Stimulated activated CD8-positive, alpha-beta memory T cell treated with anti-CD3 and anti-CD28 coated beads, Interleukin-15, amount 100 ng/mL, for 48 hours (primary cell): ENCODE measurements at places on chromosomes 4 and X.

GRCh38 chr4:71857713-71858451, 74.0 kb upstream of the GC start:
- DNase-seq, result no peak

GRCh38 chrX:105468741-105469140, 248.2 kb upstream of the TEX13A start:
- DNase-seq, result no peak

DNA sequence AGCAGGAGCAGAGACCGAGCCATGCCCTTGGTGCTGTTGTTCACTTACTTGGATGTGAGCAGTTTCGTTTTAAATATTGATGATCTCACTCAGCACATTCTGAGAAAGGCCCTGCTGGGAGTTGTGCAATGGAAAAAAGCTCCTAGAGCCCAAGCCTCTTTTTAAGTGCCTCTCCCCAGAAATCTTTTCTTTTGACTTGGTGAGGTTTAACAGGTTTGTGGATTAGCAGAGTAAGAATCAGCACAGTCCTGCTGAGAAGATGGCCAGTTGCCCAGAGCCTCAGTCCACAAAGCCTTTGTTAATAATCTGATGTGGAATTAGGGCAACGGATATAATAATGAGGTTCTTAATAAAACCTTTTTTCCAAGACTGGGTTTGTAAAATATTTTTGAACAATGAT, 157.5 kb upstream of the ATP6AP2 start:
- DNase-seq, result no peak

GRCh38 chrX:87391742-87392141, 125.9 kb upstream of the KLHL4 start:
- DNase-seq, result no peak

DNA sequence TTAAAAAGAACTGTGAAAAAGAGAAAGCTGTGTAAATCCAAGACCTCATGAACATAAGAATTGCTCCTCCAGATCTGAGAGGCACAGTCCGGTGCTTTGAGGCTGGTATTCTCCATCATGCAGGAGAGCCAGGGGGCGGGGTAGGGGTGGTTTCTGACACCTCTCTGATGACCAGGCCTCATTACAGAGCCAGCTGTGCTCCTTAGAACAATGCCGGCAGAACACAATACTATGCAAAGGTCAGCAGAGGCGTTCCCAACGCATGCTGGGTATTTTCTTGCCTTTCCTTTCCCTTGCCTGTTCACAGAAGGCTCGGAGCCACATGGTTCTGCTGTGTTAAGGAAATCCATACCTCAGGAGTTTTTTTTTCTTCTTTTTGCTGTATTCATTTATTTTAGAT, 91.2 kb upstream of the SOD3 start:
- DNase-seq, result no peak

DNA sequence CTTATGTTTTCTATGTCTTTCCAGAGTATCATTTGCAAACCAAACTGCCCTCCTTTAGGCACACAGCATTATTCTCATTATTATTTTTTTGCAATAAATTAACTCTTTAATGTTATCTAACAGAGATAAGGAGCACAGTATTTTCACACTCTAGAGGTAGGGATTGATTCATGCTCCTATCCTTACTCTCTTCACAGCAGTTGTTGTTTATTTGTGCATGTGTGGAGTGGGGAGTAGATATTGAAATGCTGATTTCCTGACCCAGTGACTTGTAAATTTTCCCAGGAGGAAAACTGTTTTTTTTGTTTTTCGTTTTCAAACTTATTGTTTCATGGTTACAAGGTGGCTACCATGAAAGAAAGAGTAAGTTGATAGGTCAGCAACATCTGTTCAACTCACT, 140.0 kb downstream of the NPFFR2 start:
- DNase-seq, result no peak

- DNase-seq, result no peak
Observed at GRCh38 chr4:121049072-121049599, 23.2 kb downstream of the NDNF start.

GRCh38 chrX:149476513-149476912, 28.6 kb downstream of the IDS start:
- no peak for DNase-seq

- DNase-seq, result no peak
Observed at GRCh38 chrX:129006491-129006890, 516.8 kb downstream of the SMARCA1 start.

DNA sequence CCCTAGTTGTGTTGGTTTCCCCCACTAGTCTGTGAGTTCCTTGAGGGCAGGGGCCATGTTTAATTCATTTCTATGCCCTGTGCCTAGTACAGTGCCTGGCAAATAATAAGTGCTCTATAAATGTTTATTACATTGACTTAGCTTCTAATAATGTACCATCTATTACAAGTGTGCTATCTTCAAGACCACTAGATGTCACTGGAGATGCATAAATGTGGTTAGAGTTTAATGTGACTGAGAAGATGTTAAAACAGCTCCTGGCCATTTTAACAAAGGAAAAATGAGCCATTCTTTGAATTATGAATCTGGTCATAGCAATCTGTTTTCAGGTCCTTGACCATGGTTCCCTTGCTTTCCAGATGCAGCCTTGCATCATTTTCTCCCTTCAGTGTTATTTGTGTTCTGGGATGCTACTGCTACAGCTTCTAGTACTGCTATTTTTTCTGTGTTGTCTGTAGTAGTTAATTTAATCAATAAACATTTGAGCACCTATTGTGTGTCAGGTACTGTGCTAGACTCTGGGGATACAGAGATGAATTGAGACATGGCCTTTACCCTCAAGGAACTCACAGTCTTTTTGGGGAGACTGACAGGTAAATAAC, 43.2 kb downstream of the SLC9A6 start:
- no peak for DNase-seq

- DNase-seq, result no peak
Observed at GRCh38 chrX:152915541-152916241, 17.8 kb downstream of the ZNF185 start.

DNA sequence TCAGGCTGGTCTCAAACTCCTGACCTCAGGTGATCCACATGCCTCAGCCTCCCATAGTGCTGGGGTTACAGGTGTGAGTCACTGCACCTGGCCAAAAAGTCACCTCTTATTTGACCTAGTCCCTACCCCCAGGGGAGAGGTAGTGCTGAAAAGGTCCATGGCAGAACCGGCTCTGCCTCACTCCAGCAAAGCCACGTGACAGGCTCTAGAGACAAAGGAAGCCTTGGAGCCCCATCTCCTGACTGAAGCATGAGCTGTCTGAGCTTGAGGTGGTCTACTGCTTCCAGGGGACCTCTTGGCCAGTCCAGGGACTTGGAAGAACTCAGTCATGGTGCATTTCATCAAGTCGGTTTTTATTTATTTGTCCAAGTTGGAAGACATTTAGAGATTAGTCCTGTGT, 52.5 kb upstream of the ZNF518B start:
- DNase-seq, result no peak

DNA sequence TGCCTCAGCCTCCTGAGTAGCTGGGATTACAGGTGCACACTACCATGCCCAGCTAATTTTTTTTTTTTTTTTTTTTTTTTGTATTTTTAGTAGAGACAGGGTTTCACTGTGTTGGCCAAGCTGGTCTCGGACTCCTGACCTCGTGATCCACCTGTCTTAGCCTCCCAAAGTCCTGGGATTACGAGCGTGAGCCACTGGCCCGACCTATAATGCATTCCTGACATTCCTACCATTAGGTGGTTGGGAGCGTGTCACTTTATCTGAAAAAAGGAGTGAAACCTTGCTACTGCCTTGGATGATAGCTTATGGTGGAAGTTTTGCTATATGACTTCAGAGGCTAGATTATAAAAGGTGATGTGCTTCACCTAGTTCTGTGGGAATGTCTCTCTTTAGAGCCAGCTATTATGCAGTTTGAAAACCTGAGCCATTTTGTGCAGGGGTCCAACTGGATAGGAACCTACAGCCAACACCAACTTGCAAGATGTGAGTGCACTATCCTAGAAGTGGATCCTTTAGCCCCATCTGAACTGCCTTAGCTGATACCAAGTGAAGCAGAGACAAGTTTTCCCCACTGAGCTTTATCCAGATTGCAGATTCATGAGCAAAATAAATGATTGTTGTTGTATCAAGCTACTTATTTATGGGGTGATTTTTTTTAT, 29.8 kb upstream of the EMCN start:
- no peak for DNase-seq

DNA sequence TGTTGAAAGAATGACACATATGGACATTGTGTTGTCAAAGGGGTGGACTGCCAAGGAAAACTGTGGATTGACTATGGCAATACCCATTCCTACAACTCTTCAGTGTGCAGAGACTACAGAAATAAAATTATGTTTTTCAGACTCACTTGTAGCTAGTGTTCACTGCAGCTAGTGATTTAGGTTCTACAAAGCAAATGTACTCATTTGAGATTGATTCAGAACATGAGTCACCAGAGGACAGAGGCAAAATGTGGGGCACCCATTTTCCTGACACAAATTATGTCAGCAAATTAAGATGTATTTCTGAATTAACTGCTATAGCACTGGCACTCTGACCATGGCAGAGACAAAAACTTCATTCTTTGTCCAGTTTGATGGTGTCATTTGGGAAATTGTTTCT, 40.7 kb downstream of the SPCS3 start:
- no peak for DNase-seq

DNA sequence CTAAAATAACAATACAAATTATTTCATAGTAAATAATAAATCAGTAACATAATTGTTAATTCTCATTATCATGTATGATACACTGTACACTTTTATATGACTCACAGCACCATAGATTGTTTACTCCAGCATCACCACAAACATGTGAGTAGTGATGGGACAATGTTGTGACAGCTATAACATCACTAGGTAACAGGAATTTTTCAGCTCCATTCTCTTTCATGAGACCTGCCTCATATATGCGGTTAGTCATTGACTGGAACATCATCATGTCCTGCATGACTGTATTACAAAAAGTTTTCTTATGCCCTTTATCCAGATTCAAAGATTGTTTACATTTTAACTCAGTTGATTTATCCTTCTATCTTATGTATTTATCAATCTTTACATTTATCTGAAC, 1530.0 kb downstream of the PCDH18 start:
- DNase-seq, result no peak

- no peak for DNase-seq
Observed at GRCh38 chr4:145796346-145796745, 116.4 kb downstream of the C4orf51 start.

- DNase-seq, result peak; percentile 59
Observed at GRCh38 chrX:153667956-153668396, 5.6 kb downstream of the PNCK start.

DNA sequence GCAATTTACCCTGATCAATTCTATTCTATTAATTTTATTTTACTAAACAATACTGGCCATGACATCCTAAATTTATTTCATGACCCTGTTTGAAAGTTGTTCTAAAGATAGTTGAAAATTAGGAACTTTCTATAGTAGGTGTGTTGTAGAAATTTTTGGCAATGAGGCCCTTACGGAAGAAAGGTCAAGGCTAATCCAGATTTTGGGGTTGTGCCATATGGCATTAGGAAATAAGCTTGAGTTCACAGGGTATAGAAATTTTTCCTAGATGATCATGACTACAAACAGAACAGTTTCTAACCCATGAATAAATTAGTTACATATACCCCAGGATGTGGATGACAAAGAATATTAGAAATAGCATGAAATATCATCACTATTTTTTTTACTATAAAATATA, 7.8 kb upstream of the ALB start:
- no peak for DNase-seq

- no peak for DNase-seq
Observed at GRCh38 chrX:68556036-68556435, 57.2 kb downstream of the YIPF6 start.

DNA sequence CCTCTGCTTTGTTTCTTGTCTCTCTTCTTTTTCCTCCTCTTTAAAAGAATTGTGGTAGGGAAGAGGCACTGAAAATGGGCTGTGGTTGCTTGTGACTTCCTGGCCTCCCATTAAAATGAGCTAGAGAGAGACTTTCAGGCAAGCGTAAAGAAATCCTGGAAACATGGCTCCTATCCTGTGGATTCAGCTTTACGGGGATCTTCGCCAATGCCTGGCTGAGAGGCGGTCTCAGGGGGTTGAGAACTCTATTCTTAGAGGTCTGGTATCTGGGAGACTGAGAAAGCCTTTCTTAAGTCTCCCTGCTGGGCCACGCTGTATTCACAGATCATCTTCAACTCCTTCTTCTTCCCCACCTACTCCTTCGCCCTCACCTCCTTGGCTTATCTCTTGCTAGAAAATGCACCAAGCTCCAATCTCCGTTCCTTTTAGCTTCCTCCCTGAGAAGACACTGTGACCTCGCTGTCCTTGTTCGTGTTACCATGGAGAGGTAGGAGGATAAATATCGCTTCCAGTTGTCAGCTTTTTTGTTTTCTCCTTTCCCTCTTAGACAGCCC, 542 bp upstream of the KLF8 start:
- DNase-seq, result no peak

GRCh38 chr4:153372967-153373562, 28.6 kb downstream of the MND1 start:
- DNase-seq, result no peak

DNA sequence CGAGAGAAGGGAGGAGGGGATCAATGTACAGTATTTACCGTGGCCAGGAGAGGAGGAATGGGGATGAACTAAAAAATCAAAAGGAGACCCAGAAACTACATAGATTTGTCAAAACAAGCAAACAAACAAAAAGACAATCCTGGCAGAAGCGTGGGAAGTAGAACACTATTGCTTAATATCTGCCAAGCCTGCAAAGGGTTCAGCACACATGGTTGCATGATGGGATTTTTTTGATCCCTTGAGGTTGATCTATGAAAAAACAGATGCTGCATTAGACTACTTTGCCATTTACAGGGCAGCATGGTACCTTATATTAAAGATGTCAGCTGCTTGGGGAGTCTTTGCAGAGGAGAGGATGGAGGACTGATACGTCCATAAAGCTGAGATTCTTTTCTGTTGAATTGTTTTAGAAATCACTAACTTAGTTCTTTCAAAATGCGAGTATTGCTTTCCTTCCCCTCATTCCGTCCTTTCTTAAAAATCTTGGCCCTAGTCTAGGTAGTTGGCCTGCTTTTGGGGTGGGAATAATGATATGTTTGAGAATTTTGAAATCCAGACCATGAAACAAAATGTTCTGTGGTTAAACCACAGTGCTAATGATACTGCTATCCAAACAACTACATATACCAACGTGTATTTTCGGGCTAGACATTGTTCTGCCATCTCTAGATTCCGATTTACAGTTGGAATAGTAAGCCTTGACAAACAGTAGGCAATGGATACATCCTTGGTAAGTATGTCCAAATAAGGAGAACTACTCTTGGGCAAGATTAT, 39.6 kb upstream of the TMEM150C start:
- DNase-seq, result no peak

- DNase-seq, result no peak
Observed at GRCh38 chr4:189293459-189293858, 647.2 kb upstream of the FRG1 start.

- DNase-seq, result no peak
Observed at GRCh38 chr4:44425614-44426208, 22.9 kb downstream of the KCTD8 start.

GRCh38 chrX:19698122-19698521, 182.8 kb upstream of the MAP3K15 start:
- DNase-seq, result no peak

DNA sequence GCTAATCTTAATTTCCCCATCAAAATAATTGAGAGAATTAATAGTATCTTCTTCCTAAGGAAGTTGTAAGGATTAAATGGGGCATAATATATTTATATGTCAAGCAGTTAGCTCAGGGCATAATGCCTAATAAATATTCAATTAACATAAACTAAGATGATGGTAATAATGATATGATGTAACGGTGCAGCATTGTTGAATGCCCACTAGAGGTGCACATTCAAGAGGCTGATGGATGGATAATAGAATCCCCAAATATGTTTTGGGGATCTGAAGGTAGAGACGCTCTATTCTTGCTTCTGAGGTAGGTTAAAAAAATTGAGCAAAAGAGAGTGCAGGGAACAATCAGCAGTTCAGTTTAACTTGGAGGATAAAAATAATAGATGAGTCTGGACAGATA, 37.1 kb downstream of the ATOH1 start:
- no peak for DNase-seq
